ENCODE measurements at places on chromosomes 11 and 22. TPM values are rescaled to one million over a fixed set of nuclear protein-coding genes. Genes with fewer than 3 reads are reported as not detected.

DGCR6 gene
- 1.5 TPM for total RNA-seq

RAB36 gene
- 0.82 TPM for total RNA-seq

RBMXL2 gene
- 1.2 TPM for total RNA-seq

CCDC73 gene
- not detected for total RNA-seq

ALKBH8 gene
- 3.7 TPM for total RNA-seq

DNA sequence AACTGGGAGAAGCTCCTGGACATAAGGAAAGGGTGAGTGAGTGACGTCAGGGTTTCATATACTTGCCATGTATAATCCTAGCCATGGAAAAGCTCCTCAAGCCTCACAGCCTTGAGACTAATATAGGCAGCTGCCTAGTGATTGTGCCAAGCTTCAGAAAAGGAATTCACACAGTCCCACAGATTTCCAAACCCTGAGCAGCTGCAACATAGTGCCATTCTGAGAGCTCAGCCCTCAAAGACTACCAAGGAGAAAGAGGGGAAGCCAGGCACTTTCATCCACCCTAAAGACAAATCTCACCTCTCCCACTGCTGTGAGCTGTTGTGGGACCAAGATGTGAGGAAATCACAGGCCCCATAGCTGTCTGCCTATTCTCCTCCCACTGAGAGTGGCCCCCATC, 707.9 kb upstream of the ANO5 start:
- no peak for DNase-seq

DNA sequence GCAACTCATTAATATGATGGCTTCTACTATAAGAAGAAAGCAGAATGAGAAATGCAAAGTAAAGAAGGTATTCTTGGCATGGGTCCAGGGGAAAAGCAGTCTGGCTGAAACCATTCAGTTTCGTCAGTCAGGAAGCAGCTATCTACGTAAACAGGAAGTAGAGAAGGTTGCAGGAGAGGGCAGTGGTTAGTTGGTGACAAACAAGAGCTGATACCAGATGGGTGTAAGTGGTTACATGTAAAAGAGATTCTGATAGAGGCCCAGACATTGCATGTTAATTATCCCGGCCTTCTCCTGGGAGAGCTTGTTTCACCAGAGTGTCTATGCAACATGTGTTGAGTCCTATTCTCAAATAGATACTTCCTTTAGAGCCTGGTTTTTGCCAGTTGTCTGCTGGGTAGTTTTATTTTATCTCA, 58.4 kb upstream of the PSMA1 start:
- peak; percentile 43 for DNase-seq

- DNase-seq, result peak; percentile 67
Observed at GRCh38 chr11:8604078-8604723, 10.2 kb upstream of the STK33 start.

DNA sequence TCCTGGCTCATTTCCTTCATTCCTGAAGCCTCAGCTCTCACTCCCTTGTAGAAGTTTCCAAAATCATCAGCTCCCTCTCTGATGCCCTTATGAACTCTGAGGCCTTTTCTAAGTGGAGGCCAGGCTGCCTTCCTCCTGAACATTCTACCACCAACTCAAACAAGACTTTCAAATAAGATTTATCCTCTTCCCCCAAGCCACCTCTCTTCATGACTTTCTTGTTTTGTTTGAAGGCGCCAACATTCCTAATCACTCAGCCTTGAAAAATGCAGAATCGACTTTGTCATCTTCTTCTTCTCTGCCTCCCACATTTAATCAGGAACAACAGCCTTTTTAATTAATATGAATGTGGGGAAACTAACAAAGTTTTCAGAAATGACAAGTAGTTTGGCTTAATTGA, 927.9 kb downstream of the OPCML start:
- DNase-seq, result no peak

GRCh38 chr11:23569134-23569533, 708.9 kb upstream of the CCDC179 start:
- DNase-seq, result no peak

DNA sequence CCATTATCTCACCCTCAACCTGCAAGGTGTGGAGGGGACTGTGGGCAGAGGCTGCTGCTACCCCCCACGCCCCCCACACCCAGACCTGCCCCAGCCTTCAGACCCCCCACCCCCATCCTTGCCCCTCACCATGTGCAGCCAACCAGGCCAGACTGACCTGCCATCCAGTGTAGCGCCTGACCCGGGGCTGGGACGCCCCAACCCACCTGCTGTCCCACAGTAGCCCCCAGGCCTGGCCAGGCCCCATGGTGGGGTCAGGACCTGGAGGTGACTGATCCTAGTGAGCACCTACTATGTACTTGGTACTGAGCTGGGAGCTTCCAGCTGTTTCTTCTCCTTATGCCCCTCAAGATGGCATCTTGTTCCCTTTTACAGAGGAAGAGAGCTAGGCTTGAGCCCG, 113.1 kb downstream of the CACNA1I start:
- no peak for DNase-seq

DNA sequence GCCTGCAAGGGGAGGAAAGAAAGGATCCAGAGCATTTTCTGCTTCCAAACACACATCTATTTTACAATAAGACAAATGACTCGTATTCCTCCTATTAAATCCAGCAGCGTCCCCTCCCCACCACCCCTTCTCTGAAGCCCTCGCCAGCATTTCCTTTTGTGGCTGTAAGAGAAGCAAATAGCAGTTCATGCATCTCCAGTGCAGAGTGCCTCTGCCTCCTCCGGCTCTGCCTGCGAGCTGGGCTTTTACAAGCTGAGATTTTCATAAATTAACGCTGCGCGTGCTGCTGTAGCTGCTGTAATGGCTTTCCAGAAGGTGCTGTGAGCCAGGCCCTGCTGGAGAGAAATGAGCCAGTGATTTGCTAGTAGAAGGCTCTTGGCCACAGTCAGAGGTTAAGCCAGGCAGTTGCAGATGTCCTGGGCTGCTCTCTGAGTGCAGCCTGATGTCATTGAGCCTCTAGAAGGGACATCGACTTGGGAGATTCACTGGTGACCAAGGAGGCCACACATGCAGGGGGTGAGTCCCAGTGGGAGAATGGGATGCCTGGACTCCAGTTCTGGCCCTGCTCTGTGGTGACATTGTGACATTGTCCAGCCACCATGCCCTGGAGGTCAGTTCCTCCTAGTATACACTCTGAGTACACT, 134.5 kb upstream of the NAV2 start:
- DNase-seq, result peak; percentile 42

DNA sequence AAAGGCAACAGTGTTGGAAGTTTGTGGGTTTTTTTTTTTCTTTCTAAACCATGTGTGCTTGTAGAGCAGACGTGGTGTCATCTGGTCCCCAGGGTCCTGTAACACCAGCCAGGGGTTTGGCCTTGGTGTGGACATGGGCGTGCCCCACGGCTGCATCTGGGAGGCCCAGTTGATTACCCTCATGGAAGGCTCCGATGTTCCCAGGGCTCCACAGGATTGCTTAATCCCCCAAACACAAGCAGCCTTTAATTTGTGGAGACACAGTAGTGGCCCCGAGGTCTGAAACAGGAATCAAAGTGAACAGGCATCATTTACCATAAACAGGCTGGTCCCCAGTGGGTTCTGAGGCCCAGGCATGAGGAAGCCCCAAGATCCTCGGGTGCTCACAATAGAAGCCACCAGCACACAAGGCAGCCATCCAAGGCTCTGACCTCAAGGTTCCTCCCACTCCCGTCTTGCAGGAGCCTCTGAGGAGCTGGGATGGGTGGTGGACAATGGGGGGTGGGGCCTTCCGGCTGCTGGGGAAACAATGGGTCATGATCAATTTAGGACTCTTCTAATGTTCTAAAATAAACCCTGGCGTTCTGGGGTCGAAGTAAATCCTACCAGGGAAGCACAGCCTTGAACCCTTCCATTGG, 115.0 kb upstream of the CD82 start:
- DNase-seq, result no peak

GRCh38 chr11:67177399-67178281, 58.6 kb downstream of the KDM2A start:
- DNase-seq, result no peak

- no peak for DNase-seq
Observed at GRCh38 chr22:39115977-39116621, 19.1 kb downstream of the APOBEC3H start.

DNA sequence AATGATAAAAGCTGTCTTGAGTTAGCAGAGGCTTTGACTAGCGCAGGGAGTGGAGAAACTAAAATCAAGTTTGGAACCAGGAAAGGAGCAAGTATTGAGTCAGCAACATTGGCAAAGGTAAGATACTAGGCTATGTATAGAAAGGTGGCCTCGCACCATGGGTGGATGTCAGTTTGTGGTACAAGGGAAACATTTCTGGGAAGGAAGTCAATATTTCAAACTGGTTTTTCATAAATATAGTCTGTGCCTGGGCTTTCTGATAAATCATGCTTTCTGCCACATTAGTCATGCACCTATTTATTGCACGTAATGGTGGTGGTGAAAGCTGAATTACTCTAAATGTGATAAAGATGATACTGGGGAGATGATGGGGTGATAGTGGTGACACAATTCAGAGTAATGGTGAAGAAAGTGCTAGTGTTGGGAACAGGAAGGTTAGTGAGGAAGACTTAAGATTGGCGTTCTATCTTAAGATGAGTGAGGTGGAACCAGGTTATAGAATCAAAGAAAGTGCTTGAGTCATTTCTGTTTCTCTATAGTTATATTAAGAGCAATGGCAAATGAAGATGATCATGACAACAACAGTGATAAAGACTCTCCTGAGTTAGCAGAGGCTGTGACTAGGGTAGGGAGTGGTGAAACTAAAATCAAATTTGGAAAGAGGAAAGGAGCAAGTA, 729.0 kb downstream of the FAM181B start:
- DNase-seq, result no peak

All from transverse colon (tissue), 4 donors.